NCI-H774 (cell line): ENCODE measurements at places on chromosomes 5 and 9.

DNA sequence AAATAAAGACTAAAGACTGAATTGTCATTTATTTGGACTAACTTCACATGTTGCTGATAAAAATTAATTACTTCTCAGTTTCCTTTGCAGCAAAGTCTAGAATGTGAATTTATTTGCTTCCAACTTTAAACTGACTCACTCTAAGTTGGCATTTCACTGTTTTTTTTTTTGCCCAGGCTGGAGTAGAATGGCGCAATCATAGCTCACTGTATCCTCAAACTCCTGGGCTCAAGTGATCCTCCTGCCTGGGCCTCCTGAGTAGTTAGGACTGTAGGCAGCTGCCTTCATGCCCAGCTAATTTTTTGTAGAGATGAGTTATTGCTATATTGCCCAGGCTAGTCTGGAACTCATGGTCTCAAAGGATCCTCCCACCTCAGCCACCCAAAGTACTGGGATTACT lies 3.5 kb downstream of the CCNB1 start:
- no peak for DNase-seq

- peak; percentile 96 for DNase-seq
These were observed 31.4 kb upstream of the LPCAT1 start for GRCh38 chr5:1555011-1555807.

DNA sequence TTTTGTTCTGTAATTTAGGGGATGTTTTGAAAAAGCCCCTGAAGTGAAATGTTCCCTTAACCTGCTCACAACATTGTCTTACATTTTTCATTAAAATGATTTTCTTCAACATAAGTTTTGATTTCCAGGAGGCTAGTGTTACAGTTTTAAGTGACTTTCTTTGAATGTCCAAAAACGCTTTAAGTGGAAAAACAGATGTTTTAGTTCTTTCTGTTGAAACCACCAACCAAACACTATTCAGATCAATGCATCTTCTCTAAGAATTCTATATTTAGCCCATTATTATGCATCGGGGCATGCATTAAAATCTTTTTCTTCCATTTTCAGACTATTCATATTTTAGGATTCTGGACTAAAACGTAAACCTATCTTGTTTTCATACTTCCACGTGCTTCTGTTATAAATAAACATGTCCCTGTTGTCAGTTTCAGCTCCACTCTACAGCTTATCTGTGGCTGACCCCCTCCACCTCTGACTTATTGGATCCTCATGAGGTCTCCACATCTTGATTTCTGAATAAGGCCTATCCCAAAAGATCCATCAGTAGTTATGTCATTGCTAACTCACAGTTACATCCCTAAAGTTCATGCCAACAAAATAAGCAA lies 882.3 kb upstream of the SEMA6A start:
- no peak for DNase-seq

GRCh38 chr9:124010665-124011321 lies 775 bp upstream of the LHX2 start:
- DNase-seq: peak; percentile 34

DNA sequence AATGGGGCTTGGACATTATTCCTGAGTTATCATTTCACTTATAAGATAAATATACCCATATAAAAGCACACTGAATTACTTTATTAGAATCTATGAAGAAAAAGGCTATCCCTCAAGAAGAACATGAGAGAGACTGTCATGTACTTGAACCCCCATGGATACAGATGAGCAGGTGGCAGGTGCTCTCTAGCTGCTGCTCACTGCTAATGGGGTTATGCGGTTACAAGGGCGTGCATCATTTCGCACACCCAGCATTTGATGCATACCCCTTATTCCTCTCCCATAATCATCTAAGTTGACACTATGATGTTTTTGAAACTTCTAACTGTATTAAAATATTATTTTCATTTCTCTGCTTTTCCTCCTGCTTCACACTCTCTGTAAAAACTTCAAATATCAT lies 16.4 kb downstream of the ITK start:
- no peak for DNase-seq

GRCh38 chr5:65535529-65535987 lies 27.4 kb downstream of the CENPK start:
- no peak for DNase-seq

- DNase-seq: no peak
These were observed 22.7 kb upstream of the QSOX2 start for GRCh38 chr9:136268318-136268717.

DNA sequence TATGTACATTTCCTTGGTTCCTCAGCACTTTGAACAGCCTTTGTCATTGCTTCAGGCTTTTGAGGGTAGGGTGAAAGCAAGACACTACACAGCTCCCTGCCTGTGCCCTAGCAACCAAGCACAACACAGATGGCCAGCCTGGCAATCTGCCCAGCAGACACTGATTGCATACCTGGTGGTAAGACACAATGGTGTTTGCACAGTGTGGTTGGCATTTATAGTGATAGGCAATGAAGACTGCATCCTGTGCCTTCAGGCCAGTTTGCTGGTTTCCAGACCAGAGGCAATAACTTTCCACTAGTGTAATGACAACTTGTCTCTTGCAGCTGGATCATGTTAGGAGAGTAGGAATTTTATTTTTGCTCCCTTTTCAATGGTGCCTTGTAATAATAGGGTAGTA lies 144.5 kb upstream of the TNC start:
- peak; percentile 97 for DNase-seq

GRCh38 chr9:14766299-14766698 lies 43.8 kb upstream of the CER1 start:
- no peak for DNase-seq

DNA sequence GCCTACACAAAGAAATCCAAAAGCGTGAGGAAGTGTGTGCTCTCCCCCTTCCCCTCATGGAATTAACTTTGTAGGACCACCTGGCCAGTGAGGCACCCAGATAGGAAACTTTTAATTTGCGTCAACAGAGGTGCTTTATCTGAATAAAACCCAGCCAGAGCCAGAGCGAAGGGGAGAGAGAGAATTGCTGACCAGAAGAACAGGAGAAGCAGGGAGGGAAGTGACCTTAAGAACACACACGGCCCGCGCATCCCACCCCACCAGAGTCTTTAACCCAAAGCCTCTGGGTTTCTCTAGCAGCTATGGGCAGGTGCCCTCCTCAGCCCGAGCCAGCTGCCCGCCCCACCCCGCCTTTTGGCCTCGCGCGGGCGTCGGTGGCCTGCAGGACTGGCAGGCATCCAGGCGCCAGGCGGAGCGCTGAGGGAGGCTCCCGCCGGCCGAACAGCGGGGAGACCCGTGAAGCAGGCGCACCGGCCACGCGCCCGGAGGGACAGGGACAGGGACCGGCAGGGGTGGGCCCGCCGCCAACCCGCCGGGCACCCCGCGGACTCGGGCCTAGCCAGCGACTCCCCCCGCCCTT lies 580 bp downstream of the ERAP1 start:
- DNase-seq: peak; percentile 78

- DNase-seq: peak; percentile 73
These were observed 28.6 kb upstream of the NSMF start for GRCh38 chr9:137487454-137488326.

GRCh38 chr5:171401167-171401947 lies 13.7 kb downstream of the NPM1 start:
- no peak for DNase-seq

GRCh38 chr9:19456996-19457692 lies 48.3 kb downstream of the ACER2 start:
- peak; percentile 84 for DNase-seq

GRCh38 chr5:102762562-102763227 lies 7.6 kb downstream of the PAM start:
- no peak for DNase-seq

- no peak for DNase-seq
These were observed 186.9 kb downstream of the SEMA6A start for GRCh38 chr5:116387738-116388137.

DNA sequence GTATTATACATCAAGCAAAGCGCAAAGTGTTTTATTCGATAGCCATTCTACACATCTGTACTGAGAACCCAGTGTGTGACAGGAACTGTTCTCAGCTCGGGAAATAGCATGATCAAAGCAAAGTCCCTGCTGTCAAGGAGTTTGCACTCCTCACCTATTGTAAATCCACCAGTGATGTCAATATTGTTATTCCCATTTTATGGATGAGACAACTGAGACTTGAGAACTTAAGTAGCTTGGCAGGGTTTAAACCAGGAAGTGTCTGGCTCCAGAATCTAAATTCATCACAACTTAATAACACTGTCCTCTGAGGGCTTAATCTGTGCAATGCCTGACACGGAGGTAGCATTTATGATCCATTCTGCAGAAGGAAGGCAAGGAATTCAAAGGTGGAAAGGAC lies 50.7 kb downstream of the ADAM19 start:
- no peak for DNase-seq

DNA sequence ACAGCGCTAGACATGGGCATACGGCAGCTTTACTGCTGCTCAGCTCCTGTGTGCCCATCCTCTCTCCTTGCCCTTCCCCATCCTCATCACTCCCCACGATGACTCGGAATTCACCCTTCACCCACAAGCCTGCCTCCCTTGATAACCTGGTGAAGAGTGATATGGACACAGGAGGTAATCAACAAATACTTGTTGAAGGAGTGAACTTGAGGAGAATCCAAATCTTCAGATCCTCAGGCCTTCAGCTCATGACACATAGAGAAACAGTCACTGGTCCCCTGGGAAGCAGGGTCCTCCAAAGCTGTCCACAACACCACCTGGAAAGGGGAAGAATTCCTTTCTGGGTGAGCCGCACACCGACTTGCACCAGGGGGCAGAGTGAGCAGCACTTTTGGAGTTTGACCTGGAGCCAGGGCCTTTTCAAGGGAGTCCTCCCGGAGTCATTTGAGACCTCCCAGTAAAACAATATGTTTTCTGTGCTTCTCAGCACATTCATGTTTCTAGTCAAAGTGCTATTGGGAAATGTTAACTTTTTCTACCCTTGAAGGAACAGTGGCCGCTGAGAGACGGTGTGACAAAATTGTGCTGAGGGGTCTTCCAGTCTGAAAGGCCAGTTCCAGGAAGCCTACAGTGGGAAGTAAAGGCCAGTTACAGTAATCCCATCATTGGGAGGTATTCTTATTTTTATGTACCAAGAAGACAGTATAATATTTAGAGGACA lies 332.3 kb downstream of the CWC27 start:
- peak; percentile 52 for DNase-seq
